ENCODE measurements at places on chromosomes 13 and 19.

GRCh38 chr13:110265682-110266430 is 41.1 kb downstream of the COL4A1 start:
- DNase-seq: no peak

GRCh38 chr19:32032561-32032960 is 312.8 kb upstream of the ZNF507 start:
- DNase-seq: no peak

- no peak for DNase-seq
These were observed 62.1 kb upstream of the FREM2 start for GRCh38 chr13:38624822-38625221.

DNA sequence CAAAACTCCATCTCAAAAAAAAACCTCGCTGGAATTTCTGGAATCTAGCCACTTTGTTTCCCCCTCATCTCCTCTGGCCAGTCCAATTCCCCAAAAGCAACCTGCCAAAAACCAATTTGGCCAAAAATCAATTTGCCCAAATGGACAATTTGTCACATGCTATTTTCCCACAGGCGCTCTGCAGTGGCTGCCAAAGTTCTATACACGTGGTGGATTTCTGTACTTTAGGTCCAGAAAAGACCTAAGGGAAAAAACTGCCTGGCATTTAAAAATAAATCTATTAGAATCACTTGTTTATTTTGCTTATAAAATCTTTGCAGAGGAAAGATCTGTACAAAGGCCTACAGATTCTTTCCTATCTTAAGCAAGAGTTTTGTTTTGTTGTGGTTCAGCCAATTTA is 79.4 kb downstream of the MAP4K1 start:
- no peak for DNase-seq

GRCh38 chr13:23549724-23550123 is 20.5 kb upstream of the TNFRSF19 start:
- DNase-seq: no peak

DNA sequence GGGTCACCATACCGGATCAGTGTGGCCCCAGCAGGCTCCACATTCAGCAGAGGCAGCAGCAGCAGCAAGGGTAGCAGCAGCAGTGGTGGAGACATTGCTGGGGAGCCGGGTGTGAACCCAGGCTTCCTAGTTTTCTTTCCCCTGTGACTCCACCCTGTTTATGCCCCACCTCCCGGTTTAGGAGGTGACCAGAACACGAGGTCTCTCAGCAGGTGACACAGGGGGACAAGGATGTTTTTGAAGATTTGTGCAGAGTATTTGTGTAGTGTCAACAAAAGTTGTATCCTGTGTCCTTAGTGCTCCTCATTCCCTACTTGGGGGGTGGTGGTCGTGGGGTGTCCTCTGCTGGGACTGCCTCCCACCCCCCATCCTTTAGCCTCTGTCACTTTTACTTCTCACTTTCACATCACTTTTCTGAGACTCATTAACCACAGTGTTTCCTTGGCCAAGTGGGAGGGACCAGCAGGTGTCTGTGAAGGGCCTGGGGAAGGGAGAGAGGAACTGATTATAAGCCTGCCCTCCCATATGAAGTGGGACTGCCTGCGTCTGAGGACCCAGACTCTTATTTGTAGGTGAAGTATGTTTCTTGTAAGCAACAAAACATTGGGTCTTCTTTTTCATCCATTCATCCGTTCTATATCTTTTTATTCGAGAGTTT is 15.6 kb upstream of the KCNC3 start:
- peak; percentile 35 for DNase-seq

DNA sequence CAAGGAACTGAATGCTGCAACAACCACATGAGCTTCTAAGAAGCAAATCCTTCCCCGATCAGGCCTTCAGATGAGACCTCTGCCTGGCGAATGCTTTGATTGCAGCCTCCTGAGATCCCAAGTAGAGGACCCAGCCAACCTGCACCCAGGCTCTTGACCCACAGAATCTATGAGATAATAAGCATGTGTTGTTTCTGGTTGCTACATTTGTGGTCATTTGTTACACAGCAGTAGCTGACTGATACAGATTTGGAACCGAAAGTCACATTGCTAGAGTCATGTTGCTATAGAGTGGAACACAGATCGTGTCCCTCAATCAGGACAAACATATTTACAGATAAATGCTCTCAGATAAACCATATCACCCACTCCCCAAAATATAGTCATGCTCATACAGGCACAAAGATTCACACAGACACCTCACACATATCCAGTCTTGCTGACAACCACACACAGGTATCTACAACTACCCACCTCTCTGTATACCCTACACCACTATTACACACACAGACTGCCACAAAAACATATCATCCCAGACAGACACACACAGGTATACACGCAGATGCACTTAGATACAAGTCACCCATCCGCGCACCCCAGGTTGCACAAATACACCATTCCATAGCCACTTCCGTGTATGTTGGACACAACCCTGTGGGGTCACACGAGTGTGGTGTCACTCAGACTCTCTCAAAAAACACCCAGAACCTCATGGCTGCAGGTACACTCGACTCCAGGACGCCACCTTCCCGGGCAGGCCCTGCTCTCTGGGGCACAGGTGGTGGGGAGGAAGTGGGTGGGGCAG is 5.5 kb downstream of the DIRAS1 start:
- peak; percentile 81 for DNase-seq

DNA sequence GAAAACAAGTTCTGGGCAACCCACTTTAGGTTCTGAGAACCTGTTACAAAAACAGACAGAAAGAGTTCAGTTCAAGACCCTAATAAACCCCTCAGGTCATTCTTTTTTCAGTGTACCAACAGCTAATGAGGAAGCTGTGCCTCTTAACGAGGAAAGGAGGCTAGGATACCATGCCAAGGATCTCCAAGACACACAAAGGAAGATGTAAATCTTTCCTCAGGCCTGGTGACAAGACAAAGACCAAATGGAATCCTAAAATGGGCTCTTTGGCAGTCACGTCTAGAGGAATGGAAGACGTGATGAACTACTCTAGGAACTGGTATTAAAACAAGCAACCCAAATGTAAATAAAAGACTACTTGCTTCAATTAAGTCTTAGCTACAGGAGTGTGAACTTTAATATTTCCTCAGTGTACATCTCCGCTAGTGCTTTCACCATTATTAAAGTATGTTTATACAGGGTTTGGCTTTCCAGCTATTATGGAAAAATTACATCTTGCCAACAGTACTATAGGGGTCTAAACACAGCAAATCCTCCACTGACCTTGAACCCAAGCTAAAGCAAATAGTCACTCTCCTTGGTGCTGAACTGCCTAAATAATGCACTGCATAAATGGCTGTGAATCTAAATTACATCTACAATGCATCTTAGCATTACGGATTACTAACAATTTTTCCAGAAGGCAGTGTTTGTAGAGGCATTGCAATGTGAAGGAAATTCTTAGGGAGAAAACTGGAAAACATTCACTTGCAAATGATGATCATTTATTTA is 42.3 kb downstream of the ENOX1 start:
- no peak for DNase-seq

DNA sequence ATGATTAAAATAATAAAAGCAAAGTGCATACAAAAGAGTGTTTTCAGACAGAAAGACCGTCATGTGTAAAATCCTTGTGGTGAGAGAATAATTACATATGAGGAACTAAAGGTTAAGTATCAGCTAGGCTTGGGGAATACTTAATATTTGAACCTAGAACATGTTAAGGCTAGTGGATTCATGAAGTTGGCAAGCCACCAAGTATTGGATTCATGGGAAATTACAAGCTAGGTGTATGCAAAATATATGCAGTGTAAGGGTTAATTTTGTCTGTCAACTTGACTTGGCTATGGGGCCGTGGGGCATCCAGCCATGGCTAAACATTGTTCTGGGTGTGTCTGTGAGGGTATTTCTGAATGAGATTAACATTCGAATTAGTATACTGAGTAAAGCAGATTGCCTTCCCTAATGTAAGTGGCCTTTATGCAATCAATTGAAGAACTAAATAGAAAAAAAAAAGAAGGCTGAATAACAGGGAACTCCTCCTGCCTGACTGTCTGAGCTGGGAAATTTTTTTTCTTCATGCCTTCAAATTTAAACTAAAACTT is 533.5 kb upstream of the KLF12 start:
- DNase-seq: no peak

- peak; percentile 62 for DNase-seq
These were observed 27.1 kb downstream of the ELAVL1 start for GRCh38 chr19:7978179-7978825.

DNA sequence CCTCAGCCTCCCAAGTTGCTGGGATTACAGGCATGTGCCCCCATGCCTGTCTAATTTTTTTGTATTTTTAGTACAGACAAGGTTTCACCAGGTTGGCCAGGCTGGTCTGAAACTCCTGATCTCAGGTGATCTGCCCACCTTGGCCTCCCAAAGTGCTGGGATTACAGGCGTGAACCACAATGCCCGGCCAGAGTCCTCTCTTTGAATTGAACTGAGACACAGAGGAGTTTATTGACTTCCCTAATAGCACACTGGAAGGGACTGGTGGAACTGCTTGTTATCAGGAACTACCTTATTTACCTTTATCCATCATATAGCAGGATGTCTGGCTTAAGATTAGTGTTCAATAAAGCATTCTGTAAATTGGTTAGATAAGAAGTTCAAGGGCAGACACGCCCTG is 613.8 kb downstream of the EFNB2 start:
- DNase-seq: no peak

- no peak for DNase-seq
These were observed 45.7 kb downstream of the ZC3H13 start for GRCh38 chr13:46006688-46007452.

GRCh38 chr13:114089751-114090400 is 42.5 kb downstream of the RASA3 start:
- DNase-seq: peak; percentile 71

DNA sequence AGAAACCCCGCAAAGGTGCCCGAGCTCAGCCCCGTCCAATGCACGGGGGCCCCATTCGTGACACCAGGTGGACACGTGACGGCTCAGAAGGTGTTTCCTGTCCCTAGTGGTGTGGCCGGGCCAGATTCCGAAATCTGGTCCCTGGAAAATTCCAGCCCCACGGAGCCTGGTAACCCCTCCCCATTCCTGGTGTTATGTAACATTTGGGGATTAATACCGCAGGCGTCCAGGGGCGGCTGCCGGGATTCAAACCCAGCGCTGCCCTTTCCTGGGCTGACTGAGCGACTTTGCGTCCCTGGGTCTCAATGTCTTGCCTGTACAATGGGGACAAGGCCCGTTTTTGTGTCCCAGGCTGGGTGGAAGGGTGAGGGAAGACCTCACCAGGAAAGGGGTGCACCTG is 1.0 kb upstream of the PLK5 start:
- peak; percentile 64 for DNase-seq

- no peak for DNase-seq
These were observed 423.8 kb downstream of the KLF5 start for GRCh38 chr13:73482556-73482955.

GRCh38 chr13:23042181-23042580 is 138.6 kb upstream of the SGCG start:
- no peak for DNase-seq

DNA sequence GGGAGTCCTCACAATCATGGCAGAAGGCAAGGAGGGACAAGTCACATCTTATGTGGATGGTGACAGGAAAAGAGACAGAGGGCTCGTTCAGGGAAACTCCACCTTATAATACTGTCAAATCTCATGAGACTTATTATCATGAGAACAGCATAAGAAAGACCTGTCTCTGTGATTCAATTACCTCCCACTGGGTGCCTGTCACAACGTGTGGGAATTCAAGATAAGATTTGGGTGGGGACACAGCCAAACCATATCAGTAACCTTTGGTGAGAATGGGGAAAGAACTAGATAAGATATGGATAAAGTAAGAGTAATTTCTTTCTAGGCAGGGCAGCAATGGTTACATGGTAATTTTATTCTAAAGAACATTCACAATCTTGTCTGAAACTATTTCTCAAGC is 344.9 kb upstream of the KLF12 start:
- no peak for DNase-seq

DNA sequence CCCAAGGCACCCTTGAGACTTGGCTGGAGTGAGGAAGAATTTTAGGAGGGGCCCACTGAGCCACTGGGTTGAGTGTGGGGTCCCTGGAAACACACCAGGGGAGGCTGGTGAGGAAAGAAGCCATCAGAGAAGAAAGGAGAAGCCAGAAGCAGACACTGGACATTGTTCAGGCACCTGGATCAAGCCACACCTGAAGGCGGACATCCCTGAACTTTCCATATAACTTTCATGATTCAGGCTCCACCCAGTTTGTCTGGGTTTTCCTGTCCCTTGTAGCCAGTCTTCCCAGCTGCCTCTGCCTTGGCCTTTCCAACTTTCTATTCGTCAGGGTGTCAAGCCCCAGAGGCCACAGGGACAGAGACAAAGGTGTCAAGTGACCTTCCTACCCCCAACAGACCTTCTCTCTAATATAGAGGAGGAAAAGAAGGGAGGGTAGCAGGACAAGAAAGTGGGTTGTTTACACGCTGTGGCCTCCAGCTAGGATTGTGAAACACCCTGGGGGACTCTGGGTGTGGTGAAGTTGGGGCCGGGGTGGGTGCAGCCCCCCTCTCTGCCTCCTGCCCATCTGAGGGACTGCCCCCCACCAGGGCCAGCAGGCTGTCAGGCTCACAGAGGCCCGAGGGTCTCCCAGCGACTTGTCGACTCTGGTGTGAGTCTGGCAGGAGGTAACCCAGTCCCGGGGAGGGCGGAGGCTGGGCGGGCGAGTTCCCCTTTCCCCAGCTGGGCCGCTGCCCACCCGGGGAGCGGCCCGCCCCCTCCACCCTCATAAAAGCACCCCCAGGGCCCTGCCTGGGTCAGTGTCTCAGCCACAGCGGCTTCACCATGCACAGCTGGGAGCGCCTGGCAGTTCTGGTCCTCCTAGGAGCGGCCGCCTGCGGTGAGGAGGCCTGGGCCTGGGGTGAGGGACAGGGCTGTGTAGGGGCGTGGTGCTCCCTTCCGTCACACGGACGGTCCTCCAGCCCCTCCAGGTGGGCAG is at the start of gene CFD:
CFD (plus strand) TSS at position 797 of the 976 bp plus-strand sequence; CDS start at position 823, 26 bp downstream.
- peak; percentile 95 for DNase-seq

- DNase-seq: peak; percentile 95
These were observed 41.9 kb downstream of the NFIX start for GRCh38 chr19:13037161-13037560.

DNA sequence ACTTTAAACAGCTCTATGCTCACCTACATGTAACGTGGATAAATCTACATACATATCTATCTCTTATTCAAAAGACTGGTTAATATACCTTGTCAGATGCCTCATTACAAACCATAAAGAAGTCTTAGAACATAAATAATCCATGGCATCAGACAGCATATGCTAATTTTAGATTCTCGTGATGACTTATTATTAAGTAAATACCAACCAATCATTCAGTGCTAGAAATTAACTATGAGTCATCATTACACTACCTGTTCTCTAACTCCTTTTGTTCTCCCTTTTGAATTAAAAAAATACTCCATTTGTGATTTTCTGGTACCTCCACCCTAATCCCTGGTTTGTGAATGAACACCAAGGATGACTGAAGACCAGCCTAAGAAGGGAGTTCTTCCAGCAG is 754.3 kb upstream of the ARGLU1 start:
- DNase-seq: no peak

GRCh38 chr13:28885181-28885580 is 65.0 kb downstream of the MTUS2 start:
- DNase-seq: no peak

- peak; percentile 71 for DNase-seq
These were observed 6.7 kb downstream of the KCNJ14 start for GRCh38 chr19:48461982-48462655.

- no peak for DNase-seq
These were observed 184.6 kb upstream of the NBEA start for GRCh38 chr13:34757441-34757840.

All from osteoblast (primary cell).